ENCODE measurements at places on chromosomes 2 and 18.

DNA sequence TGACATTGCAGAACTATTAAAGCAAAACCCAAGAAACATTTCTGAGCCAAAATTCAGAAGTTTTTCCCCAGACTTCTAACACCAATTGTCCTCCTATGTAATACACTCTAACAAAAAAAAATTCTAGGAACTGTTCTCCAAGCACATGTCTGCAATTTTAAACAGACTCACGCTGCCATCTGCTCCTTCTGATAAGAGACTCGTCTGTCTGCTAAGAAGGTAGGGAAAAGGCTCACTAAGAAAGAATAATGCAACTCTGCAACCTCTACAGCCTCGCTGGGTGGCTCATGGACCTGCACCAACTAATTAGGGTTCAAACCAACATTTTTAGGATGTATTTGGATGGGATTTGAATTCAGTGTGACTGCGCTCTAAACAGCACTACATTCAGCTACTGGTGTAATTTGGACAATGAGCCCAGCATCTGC is 366.5 kb downstream of the DSC3 start:
- no peak for DNase-seq

GRCh38 chr2:46849721-46850556 is 65.7 kb downstream of the MCFD2 start:
- no peak for DNase-seq

DNA sequence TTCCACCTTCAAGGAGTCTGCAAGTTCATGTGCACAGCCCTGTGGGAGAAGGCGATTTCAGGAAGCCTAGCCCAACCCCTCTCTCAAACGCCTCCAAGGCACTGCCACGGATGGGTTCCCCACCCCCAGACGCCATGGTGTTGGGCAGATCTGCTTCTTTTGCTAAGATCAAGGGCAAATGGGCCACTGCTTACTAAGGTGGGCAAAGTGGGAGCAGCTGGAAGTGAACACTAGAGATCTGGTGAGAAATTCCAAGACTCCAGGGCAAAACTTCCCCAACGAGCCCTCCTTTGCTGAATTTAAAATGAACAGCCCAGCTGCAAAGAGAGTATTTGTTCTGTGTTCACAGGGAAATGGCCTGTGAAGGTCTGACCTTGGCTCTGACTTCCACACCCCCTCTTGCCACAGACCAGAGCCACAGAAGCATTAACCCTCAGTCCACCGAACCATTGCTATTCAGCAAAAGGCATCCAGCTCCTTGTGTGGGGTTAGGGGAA is 45.1 kb upstream of the ZBTB7C start:
- DNase-seq = no peak

DNA sequence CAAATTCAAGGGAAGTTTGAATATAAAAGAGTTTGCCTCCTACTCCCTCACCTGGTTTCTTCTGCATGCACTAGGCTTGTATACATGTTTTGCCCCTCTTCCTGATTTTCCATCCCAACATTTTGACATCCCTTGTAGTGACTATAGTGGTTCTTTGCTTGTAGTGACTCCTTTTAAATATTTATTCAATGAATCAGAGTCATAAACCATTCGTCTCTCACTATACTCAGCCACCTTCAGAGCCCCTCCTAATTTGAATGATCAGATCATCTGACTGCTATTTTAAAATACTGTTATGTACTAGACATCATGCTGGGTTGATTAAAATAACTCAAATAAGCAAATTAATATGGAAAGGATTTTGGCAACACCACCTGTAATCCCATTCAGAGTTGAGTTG is 492.1 kb upstream of the PIK3C3 start:
- no peak for DNase-seq

GRCh38 chr2:108171657-108172056 is 68.1 kb upstream of the SULT1C3 start:
- no peak for DNase-seq

DNA sequence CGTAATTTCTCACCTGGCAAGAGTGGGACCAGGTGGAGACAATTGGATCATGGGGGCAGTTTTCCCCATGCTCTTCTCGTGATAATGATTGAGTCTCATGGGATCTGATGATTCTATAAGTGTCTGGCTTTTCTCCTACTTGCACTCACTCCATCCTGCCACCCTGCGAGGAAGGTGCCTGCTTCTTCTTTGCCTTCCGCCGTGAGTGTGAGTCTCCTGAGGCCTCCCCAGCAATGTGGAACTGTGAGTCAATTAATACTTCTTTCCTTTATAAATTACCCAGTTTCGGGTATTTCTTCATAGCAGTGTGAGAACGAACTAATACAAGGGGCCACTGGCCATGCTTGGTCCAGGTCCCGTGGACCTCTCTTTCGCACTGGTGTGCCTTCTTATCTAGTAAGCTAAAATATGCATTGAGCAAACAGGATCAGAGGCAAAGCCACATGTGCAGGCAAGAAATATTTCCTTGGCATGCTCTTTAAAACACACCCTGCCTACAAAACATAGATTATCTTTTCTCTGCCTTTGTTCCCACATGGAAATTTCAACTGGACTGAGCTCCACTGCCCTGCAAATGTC is 821.1 kb downstream of the TRIB2 start:
- DNase-seq = no peak

GRCh38 chr2:3288470-3289170 is 89.0 kb downstream of the EIPR1 start:
- no peak for DNase-seq

GRCh38 chr2:191533693-191534180 is 144.2 kb upstream of the NABP1 start:
- no peak for DNase-seq

DNA sequence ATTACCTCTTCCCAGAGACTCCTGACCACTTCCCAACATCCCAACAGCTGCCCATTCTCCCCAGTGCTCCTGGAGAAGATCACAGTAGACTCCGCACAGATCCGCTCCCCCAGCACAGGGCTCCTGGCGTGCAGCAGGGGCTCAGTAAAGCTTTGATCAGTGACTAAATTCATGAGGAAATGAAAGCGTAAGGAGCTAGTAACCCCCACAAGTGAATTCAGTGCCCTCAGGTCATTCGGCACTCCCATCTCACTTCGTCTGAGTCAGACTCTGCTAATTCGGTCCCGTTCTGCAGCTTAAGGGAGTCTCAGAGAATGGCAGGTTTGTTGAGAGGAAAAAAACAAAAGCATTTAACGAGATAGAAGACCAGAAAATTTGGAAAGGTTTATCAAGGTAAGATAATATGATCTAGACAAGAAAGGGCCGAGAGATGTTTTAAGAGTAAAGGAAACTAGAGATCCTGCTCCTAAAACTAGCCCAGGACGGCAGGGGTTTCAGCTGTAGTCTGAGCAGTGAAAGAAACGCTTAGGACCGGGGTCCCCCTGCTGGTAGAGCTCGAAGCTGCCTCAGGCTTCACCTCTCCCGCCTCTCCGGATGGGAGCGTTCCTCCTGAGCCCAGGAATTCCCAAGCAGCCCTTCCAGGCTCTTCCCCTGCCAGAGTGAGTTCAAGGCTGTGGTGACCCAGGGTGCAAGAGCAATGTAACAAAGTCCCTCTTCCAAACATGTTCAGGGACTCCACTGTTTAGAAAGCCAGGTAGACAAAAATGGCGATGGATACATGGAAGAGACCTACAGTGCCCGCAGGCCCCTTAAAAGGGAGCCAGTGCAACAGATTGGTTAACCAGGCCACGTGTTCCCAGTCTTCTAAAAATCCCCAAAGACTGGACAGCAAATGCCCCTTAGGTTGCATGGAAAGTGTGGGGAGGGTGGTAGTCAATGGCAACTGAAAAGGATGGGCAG is 127.3 kb downstream of the DNER start:
- no peak for DNase-seq

GRCh38 chr18:7697306-7697705 is 130.2 kb downstream of the PTPRM start:
- no peak for DNase-seq

DNA sequence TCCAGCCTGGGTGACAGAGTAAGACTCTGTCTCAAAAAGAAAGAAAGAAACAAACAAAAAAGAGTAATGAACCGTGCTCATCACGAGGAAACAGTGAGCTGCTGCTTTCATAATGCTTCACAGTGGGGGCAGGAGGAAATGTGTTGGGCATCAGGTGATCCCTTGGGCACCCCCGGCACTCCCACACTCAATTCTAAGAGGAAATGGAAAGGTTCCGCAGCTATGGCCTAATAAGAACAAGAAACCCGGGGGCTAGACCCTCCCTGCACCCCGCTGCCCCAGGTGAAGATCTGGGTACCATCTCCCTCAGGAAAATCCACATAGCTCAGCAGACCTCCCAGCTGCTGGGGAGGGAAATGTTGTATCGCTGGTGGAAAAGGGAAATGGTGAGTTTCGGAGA is 118.9 kb downstream of the LPIN1 start:
- DNase-seq = no peak

DNA sequence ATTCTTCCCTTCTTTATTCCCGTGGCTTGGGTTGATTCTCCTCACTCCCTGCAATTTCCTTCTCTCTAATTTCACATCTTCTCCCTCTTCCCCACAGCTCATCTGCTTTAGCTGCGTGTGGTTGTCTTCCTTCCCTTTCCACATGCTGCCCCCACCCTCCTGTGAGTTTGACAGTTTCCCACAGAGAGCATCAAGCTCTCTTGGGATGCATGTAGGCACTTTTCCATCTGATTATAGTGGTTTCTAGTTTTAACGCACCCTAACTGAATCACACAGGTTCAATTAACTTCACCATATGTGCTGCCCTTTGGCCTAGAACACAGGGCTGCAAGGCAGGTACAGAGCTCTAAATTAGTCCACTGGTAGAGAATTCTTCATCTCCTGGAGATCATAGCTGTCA is 110.5 kb downstream of the TACR1 start:
- no peak for DNase-seq

- no peak for DNase-seq
These were observed 117.9 kb upstream of the COL5A2 start for GRCh38 chr2:189297446-189297845.

DNA sequence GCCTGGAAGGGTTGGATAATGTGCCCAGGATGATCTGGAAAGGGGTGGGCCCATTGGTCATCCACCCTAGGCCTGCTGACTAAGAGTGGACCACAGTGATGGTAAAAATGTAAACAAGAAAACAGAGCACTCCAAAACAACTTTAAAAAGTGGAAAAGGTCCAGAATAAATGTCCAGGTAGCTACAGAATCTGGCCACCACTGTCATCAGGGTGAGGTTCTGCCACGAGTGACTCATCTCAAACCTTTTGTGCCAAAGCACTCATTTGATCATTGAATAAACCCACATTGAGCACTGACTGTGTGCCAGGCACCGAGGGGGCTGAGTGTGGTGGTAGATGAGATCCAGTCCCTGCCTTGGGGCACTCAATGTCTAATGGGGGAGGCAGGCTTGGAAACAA is 64.9 kb downstream of the EMX1 start:
- DNase-seq = no peak

GRCh38 chr2:166881177-166881576 is 7.1 kb upstream of the XIRP2 start:
- DNase-seq = no peak

- no peak for DNase-seq
These were observed 332.2 kb downstream of the SOCS6 start for GRCh38 chr18:70620837-70621612.

DNA sequence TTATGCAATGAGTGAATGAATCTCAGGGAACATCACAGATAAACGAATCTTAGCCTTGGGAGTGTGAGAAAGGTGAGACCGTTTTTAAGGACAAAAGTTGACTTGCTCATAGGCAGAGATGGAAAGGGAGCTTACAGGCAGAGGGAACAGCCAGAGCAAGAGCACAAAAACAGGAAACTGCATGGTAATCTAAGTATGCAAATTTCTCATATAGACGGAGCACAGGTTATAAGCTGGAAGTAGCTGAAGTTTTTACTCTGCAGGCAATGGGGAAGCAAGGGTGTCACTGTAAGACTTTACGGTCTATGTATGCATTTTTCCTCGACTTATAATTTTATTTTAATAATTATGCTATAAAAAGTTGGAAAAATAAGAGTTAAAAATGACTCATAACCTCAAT is 44.8 kb upstream of the STRN start:
- DNase-seq = peak; percentile 2

- DNase-seq = no peak
These were observed 63.4 kb upstream of the CHRNA1 start for GRCh38 chr2:174827371-174828369.

DNA sequence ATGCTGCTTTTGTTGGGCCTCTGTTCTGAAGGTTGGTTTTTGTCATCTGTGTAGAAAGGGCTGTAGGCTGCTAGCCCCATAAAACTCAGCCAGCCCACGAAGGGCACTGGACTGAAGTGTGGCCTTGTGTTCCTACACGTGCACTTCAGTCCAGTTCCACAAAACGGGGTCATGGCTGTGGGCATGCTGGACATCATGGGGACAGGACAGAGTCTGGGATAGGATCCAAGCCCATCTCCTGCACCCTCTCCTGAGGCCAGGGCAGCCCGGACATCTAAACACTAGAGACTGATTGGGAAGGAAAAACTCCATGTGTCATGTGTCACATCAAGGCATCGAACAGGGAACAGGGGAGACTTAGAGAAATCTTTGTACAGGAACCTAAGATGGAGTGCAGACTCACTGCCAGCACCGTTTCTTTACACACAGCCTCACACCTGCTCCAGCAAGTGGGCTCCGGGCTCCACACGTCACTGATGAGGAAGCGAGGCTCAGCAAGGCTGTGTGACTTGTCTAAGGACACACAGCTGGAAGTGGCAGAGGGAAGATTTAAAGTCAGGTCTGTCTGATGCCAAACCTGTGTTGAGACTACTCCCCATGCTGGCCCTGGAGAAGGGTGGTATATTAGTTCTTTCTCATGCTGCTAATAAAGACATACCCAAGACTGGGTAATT is 74.8 kb upstream of the BCL2L11 start:
- DNase-seq = no peak

DNA sequence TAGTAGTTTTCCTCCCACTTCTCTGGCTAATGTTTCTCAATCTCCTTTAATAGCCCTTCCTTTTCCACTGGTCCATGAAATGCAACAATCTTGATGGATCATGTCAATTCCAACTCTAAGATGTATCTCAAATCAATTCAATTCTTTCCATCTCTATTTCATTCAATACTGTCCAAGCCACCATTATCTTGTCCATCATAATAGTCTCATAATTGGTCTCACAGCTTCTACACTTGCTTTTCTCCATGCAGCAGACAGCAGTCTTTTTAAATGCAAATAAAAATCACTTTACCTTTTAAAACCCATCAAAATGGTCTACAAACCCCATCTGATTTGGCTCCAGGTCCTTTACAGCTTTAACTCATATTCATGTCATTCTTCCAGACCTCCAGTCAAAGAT is 226.6 kb downstream of the EPHA4 start:
- no peak for DNase-seq

- no peak for DNase-seq
These were observed 144.1 kb downstream of the FHOD3 start for GRCh38 chr18:36441426-36442240.

All from CD4-positive, alpha-beta T cell treated with Interleukin-2 at 100 ng/mL for 4 hours (primary cell).